Activated CD4-positive, alpha-beta memory T cell treated with anti-CD3 and anti-CD28 coated beads, Interleukin-2, amount 10 ng/mL, durations not matched to agents 7 days and 5 days (primary cell): ENCODE measurements at places on chromosomes 7 and 10.

- H3K4me3 ChIP-seq = no peak overlapping the region
- H3K27me3 ChIP-seq = no peaks in the 10 kb centered on the region
- peaks cover 62% of the 10 kb centered on the region for H3K36me3 ChIP-seq
- no peak for DNase-seq
- peaks cover 4% of the 10 kb centered on the region for H3K4me1 ChIP-seq
- peak overlapping the region; percentile 16 for H3K27ac ChIP-seq
Measured at GRCh38 chr10:865257-865656, 66.2 kb downstream of the LARP4B start.

GRCh38 chr10:34641913-34642558 is 173.1 kb downstream of the PARD3 start:
- H3K27ac ChIP-seq = no peak overlapping the region
- DNase-seq = no peak
- H3K4me3 ChIP-seq = no peak overlapping the region
- no peaks in the 10 kb centered on the region for H3K27me3 ChIP-seq
- H3K36me3 ChIP-seq = no peaks in the 10 kb centered on the region
- H3K4me1 ChIP-seq = peaks cover 2% of the 10 kb centered on the region

- H3K27ac ChIP-seq = no peak overlapping the region
- no peaks in the 10 kb centered on the region for H3K4me1 ChIP-seq
- no peak for DNase-seq
- H3K27me3 ChIP-seq = peaks cover 45% of the 10 kb centered on the region
- H3K4me3 ChIP-seq = no peak overlapping the region
Measured at GRCh38 chr10:23081221-23081750, 14.1 kb upstream of the MSRB2 start.

DNA sequence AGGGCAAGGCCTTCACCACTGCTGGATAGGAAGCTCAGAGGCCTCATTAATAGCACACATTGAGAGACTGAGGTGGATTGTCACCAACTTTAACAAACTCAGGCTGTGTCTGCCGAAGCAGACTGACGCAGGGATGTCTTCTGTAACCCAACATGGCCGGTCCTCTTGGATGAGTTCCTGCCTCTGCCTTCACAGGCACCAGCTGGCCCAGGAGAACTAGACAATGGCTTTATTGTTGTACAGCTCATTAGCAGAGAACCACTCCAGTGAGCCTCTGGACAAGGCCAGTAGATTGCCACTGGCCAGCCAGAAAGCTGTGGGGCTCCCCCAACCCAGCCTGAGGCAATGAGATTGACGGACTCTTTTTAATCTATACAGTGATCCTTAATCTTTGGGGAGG is 9.4 kb downstream of the NODAL start:
- H3K27me3 ChIP-seq = peaks cover 5% of the 10 kb centered on the region
- H3K4me3 ChIP-seq = peak overlapping the region; percentile 83
- H3K4me1 ChIP-seq = peaks cover 39% of the 10 kb centered on the region
- H3K27ac ChIP-seq = peak overlapping the region; percentile 87
- no peak for DNase-seq

DNA sequence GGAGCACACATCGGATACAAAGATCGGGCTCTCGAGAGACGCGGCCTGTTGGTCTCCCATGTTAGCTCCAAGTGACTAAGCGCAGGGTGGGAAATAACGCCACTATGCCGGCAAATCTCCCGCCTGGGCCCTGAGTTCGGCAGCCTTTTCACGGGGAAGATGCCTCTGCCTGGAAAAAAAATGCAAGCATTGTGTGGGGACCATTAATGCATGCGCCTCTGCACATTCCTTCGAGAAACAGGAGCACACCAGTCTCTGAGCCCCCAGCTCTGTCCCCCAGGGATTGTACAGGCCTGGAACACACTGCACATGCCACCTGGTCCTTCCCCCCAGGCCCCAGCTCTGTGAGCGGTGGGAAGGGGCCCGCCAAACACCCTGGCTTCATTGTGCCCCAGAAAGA is 44.1 kb downstream of the FBXW4 start:
- no peak overlapping the region for H3K27ac ChIP-seq
- no peak overlapping the region for H3K4me3 ChIP-seq
- H3K36me3 ChIP-seq = peaks cover 11% of the 10 kb centered on the region
- H3K4me1 ChIP-seq = no peaks in the 10 kb centered on the region
- DNase-seq = no peak
- no peaks in the 10 kb centered on the region for H3K27me3 ChIP-seq

- H3K36me3 ChIP-seq = no peaks in the 10 kb centered on the region
- peaks cover 15% of the 10 kb centered on the region for H3K4me1 ChIP-seq
- H3K27ac ChIP-seq = no peak overlapping the region
- no peak for DNase-seq
- H3K27me3 ChIP-seq = peaks cover 6% of the 10 kb centered on the region
Measured at GRCh38 chr10:7520507-7521485, 110.0 kb upstream of the SFMBT2 start.

- no peak for DNase-seq
- H3K36me3 ChIP-seq = no peaks in the 10 kb centered on the region
- H3K4me3 ChIP-seq = no peak overlapping the region
- no peaks in the 10 kb centered on the region for H3K4me1 ChIP-seq
Measured at GRCh38 chr7:75688200-75689136, 50.3 kb downstream of the HIP1 start.

- H3K4me1 ChIP-seq = no peaks in the 10 kb centered on the region
- H3K36me3 ChIP-seq = no peaks in the 10 kb centered on the region
- H3K27me3 ChIP-seq = no peaks in the 10 kb centered on the region
- H3K4me3 ChIP-seq = no peak overlapping the region
- H3K27ac ChIP-seq = no peak overlapping the region
Measured at GRCh38 chr10:121059351-121059750, 208.2 kb downstream of the WDR11 start.

DNA sequence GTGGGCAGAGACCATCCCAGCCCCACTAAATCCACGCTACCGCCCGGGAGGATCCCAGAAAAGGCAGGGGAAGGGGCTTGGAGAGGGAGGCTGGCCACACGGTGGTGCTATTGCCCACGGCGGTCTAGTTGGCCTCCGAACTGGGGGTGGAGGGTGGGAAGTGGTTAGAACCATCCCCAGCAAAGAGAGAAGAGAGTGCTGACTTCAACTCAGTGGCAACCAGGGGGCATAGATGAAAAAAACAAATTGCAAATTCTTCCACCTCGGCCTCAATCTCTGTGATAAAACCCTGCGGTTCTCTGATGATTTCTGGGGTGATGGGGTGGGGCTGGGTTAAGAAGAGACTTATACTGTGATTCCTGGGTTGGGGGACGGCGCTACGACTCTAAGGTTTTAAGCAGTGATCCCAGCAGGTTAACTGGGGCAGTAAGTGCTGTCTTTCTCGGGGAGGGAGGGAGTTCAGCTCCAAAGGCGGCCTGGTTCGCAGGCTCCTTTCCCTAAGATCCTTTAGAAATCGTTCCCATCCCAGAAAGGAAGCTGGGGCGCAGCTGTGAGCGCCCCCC is 154.5 kb upstream of the LYZL2 start:
- peaks cover 33% of the 10 kb centered on the region for H3K4me1 ChIP-seq
- peak overlapping the region; percentile 79 for H3K27ac ChIP-seq
- peak; percentile 88 for DNase-seq
- peaks cover 4% of the 10 kb centered on the region for H3K27me3 ChIP-seq
- H3K4me3 ChIP-seq = peak overlapping the region; percentile 73
- no peaks in the 10 kb centered on the region for H3K36me3 ChIP-seq

GRCh38 chr7:41005374-41005901 is 697.5 kb downstream of the INHBA start:
- no peaks in the 10 kb centered on the region for H3K27me3 ChIP-seq
- H3K36me3 ChIP-seq = no peaks in the 10 kb centered on the region
- no peaks in the 10 kb centered on the region for H3K4me1 ChIP-seq
- no peak for DNase-seq

GRCh38 chr10:12510984-12511383 is 161.6 kb downstream of the CAMK1D start:
- peaks cover 51% of the 10 kb centered on the region for H3K4me1 ChIP-seq
- no peak overlapping the region for H3K27ac ChIP-seq
- no peaks in the 10 kb centered on the region for H3K36me3 ChIP-seq
- no peak overlapping the region for H3K4me3 ChIP-seq

- no peak for DNase-seq
- peak overlapping the region; percentile 83 for H3K4me3 ChIP-seq
- H3K27ac ChIP-seq = peak overlapping the region; percentile 82
- peaks cover 48% of the 10 kb centered on the region for H3K4me1 ChIP-seq
Measured at GRCh38 chr10:16437540-16437894, 707 bp downstream of the PTER start.

- no peak overlapping the region for H3K4me3 ChIP-seq
- no peaks in the 10 kb centered on the region for H3K27me3 ChIP-seq
- peaks cover 15% of the 10 kb centered on the region for H3K4me1 ChIP-seq
- DNase-seq = no peak
Measured at GRCh38 chr10:112507988-112508387, 61.0 kb downstream of the VTI1A start.

DNA sequence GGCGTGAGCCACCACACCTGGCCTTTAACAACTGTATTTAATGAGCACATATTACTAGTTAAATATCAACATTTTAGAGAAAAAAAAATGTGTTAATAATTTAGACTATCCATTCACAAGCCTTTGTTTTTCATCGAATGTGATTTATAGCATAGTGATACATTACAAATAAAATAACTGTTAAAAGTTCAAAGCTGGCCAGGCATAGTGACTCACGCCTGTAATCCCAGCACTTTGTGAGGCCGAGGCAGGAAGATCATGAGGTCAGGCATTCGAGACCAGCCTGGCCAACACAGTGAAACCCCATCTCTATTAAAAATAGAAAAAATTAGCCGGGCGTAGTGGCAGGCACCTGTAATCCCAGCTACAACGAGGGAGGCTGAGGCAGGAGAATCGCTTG is 72.7 kb downstream of the HACD1 start:
- no peak overlapping the region for H3K4me3 ChIP-seq
- H3K4me1 ChIP-seq = peaks cover 1% of the 10 kb centered on the region
- DNase-seq = no peak
- no peaks in the 10 kb centered on the region for H3K36me3 ChIP-seq
- H3K27me3 ChIP-seq = peaks cover 6% of the 10 kb centered on the region

DNA sequence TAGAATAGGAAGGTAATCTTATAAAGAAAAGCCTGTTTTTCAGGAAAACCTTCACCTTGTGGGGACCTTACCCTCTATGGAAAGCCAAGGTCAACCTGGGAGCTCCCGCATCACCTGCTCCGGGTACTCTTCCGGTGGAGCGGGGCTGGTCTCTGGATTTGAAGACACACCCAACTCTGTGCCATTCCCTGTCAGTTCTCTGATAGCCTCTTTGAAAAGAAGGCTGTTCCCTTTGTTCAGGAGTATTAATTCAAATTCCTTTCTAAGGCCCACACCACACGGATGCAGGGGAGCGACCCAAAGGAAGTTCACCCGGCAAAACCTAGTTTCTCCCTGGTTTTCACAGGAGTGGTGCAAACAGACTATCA is 10.7 kb downstream of the CTBP2 start:
- no peaks in the 10 kb centered on the region for H3K4me1 ChIP-seq
- DNase-seq = no peak
- no peak overlapping the region for H3K4me3 ChIP-seq
- no peaks in the 10 kb centered on the region for H3K36me3 ChIP-seq

GRCh38 chr10:60560451-60560850 is 170.8 kb upstream of the ANK3 start:
- H3K27me3 ChIP-seq = no peaks in the 10 kb centered on the region
- H3K27ac ChIP-seq = no peak overlapping the region
- DNase-seq = no peak
- peaks cover 6% of the 10 kb centered on the region for H3K4me1 ChIP-seq

- no peak for DNase-seq
- H3K36me3 ChIP-seq = no peaks in the 10 kb centered on the region
- no peak overlapping the region for H3K27ac ChIP-seq
- H3K4me3 ChIP-seq = no peak overlapping the region
Measured at GRCh38 chr10:83214136-83214535, 925.2 kb upstream of the GHITM start.

DNA sequence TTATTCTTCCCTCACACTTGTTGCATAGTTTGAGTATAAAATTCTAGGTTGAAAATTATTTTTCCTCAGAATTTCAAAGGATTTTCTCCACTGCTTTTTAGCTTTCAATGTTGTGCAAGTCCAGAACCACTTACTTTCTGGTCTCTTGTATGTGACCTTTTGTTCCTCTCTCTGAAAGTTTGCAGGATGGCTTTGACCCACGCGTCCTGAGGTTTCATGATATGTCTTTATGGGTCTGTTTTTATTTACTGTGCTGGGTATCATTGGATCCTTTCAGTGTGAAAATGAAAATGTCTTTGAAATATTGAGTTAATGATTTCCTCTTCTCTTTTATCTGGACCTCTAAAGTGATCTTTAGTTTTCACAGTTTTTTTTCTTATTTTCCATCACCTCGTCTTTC is 38.5 kb downstream of the C1GALT1 start:
- H3K4me1 ChIP-seq = peaks cover 16% of the 10 kb centered on the region
- H3K36me3 ChIP-seq = peaks cover 52% of the 10 kb centered on the region
- H3K27ac ChIP-seq = no peak overlapping the region
- H3K27me3 ChIP-seq = no peaks in the 10 kb centered on the region

GRCh38 chr7:825386-825785 is 6.9 kb upstream of the SUN1 start:
- H3K27me3 ChIP-seq = no peaks in the 10 kb centered on the region
- H3K4me3 ChIP-seq = no peak overlapping the region
- DNase-seq = no peak
- H3K4me1 ChIP-seq = peaks cover 33% of the 10 kb centered on the region
- no peak overlapping the region for H3K27ac ChIP-seq

GRCh38 chr10:70599791-70600190 is 2.8 kb downstream of the PRF1 start:
- H3K27me3 ChIP-seq = no peaks in the 10 kb centered on the region
- DNase-seq = no peak
- H3K4me3 ChIP-seq = peak overlapping the region; percentile 27
- peaks cover 44% of the 10 kb centered on the region for H3K4me1 ChIP-seq

DNA sequence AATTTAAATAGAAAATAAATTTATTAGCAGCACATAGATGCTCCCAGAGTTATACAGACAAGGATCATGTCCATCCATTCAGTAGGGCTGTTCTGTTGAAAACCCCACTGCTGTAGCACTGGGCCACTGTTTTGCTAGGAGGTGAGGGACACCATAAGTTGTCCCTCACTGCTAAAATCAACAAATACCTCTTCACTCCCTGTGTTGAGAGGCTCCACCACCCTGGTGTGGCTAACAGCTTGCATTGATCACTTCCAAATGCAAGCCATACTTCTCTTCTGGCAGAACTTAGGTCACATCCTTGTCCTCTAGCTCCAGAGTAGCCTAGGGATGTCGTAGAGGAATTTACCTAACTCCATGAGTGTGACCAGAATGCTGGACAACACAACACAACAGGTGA is 55.4 kb downstream of the MDFIC start:
- peaks cover 40% of the 10 kb centered on the region for H3K36me3 ChIP-seq
- no peaks in the 10 kb centered on the region for H3K27me3 ChIP-seq
- H3K4me1 ChIP-seq = peaks cover 69% of the 10 kb centered on the region
- no peak for DNase-seq

DNA sequence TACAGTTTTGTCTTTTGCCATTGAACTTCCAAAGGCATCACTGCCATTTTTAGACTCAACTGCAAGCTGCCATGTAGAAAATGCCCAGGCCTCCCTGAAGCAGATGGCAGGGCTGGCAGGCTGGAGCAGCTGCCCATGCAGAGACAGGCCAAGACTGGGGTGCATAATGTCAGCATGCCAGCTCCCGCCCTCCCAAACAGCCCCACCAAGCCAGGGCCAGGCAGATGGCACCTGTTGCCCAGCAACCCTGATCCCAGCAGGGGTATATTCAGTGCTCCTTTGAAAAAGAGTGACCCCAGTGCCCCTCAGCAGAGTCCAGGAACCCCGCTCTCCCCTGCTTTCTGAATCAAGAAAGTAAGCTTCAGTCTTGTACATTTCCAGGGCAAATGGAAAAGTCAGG is 32.6 kb downstream of the VSTM4 start:
- no peak for DNase-seq
- H3K4me3 ChIP-seq = no peak overlapping the region
- H3K36me3 ChIP-seq = no peaks in the 10 kb centered on the region
- peaks cover 7% of the 10 kb centered on the region for H3K27me3 ChIP-seq
- H3K27ac ChIP-seq = no peak overlapping the region

- no peak overlapping the region for H3K4me3 ChIP-seq
- no peaks in the 10 kb centered on the region for H3K4me1 ChIP-seq
- peak; percentile 58 for DNase-seq
- no peak overlapping the region for H3K27ac ChIP-seq
Measured at GRCh38 chr7:23696916-23697441, 13.0 kb upstream of the STK31 start.
